ENCODE measurements at places on chromosomes 1 and 21.

- peak; percentile 19 for DNase-seq
Measured at GRCh38 chr1:14924455-14925331, 228.9 kb upstream of the TMEM51 start.

DNA sequence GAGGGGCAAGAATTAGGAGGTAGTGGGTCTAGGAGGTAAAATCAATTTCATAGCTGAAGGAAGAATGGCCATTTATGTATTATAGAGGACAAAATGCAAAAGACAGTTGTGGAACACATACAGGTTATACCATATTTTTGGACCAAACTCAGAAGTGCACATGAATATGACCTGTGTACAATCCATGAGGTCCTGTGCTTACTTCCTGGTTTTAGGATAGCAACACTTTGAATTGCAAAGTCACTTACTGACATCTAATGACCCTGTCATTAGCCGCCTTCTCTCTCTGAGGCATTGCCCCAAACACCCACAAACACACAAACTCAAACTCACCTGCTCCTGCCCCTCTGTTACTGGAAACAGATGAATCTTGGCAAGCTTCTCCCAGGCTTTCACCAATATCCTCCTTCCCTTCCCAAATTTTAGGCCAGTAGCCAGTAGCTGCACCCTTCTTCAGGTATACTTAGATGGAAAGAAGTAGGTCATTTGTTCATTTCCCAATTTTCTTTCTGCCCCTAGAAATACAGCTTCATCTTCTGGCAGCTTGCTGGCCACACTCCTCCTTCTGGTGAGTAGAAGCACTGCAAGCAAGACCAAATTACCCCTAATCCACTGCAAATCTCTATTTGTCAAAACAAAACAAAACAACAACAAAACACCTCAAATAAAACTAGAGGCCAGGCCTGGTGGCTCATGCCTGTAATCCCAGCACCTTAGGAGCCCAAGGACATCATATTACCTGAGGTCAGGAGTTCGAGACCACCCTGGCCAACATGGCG lies 13.7 kb upstream of the RPL5 start:
- no peak for DNase-seq

DNA sequence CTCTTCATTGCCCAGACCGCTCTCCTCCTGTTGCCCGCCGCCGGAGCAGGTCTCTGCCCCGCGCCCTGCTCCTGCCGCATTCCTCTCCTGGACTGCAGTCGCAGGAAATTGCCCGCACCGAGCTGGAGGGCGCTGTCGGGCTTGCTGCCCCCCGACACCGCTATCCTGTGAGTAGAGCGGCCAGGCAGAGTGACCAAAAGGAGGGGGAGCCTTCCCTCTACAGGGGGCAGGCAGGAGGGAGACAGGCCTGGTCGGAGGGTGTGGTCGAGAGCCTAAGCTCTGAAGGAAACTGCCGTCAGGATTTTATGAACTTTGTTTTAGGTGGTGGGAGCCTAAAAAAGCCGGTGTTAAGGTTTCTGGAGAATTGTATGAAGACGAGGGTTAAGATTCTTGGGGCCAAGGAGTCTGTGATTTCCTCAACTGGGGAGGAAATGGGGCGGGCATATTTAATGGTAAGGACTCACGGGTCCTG lies 517 bp downstream of the LRIG2 start:
- no peak for DNase-seq

DNA sequence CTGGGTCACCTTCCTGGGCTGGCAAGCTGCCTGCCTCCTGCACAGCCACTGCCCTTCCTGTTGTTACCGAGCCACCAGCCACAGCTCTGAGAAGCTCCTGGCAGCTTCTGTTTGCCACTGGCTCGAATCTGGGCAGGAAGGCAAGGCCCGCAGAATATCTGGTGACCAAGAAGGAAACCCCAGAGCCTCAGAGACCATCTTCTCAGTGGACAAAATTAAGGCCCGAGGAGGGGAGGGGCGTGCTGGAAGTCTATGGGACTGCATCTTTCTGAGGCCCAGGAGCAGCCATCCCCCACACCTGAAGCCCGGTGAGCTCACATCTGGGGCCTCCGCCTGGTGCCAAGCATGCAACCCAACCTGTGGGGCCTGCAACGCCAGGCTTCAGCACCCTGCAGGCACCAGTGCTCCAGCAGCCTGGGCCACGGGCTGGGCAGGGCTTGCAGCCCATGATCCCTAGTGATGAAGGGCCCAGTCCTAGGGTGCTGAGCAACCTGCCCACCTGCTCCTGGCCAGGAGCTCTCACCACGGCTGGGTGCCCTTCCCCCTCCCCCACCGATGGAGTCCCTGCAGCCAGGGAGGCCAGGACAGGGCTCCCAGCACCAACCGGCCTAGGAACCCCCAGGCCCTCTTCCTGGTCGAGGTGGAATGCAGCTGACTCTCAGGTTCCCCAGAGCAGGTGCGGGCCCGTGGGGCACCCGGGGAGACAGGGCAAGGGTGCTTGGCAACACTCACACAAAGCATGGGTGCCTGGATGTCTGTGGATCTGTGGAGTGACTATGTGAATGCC lies 879 bp downstream of the CPTP start:
- DNase-seq: no peak

- no peak for DNase-seq
Measured at GRCh38 chr1:184930645-184931044, 43.7 kb downstream of the NIBAN1 start.

DNA sequence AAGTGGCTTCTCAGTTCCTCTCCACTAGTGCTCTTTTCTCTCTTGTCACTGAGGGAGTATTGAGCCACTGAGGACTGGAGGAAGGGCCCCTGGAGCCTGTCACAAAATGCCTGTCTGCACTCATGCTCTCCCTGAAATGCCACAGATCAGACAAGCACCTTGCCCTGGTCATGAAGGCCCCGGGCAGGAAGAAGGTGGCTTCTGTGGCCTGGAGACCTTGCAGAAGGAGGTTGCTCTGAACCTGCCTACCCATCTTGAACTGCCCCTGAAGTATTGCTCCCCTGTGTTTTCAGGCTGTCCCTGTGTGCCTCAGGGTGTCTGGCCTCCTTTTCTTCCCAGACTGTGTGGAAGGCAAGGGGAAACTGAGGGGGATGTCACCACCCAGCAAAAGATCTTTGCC lies 3.1 kb downstream of the PKP1 start:
- no peak for DNase-seq

DNA sequence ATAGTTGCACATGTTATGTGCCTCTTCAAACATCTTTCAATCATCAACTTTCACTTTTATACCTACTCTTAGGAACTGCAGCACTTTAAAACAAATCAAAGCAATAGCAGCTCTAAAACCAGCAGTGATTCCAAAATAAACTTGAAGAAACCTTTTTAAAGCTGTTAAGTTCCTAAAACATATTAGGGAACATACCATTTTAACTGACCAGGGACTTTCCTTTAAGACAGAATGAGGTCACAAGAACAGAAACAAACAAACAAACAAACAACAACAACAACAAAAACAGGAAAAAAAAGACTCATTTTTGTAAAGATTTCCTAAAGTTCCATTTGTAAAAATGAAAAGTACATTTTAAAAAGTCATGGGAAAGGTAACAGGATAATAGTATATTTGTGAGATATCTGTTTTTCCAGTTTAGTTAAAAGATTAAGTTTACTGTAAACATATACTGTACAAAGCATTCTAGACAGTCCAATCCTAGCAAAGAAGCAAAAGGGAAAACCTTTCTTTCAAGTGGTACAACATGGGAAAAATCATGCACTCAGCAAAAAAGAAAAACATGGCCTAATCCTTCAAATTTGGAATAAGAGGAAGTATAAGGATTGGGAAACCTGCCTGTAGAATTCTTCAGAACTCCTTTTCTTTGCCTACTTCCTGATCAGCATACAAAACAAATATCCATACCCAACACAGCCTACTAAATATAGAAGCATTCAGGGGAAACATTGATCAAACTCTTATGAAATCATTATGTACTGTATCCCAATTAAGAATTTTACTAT lies 45.5 kb downstream of the EPS15 start:
- DNase-seq: no peak

DNA sequence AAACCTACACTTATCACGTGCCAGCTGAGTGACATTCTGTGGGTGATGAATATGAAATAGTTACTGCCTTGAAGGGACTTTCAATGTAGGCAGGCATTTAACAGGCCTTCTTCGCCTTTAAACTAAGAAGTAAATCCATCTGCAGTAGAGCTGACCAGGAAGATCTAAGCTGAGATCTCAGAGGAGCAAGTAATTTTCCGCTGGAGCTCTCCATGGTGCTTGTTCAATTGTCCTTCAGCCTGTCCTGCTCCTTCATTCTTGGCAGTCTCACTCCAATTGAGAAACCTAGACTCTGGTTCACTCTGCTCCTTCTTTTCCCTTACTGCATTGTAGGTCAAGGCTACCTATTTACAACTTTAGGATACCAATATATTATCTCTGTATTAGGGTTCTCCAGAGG lies 183.5 kb downstream of the HMCN1 start:
- DNase-seq: no peak

GRCh38 chr1:241551759-241552638 lies 19.8 kb downstream of the KMO start:
- DNase-seq: no peak

DNA sequence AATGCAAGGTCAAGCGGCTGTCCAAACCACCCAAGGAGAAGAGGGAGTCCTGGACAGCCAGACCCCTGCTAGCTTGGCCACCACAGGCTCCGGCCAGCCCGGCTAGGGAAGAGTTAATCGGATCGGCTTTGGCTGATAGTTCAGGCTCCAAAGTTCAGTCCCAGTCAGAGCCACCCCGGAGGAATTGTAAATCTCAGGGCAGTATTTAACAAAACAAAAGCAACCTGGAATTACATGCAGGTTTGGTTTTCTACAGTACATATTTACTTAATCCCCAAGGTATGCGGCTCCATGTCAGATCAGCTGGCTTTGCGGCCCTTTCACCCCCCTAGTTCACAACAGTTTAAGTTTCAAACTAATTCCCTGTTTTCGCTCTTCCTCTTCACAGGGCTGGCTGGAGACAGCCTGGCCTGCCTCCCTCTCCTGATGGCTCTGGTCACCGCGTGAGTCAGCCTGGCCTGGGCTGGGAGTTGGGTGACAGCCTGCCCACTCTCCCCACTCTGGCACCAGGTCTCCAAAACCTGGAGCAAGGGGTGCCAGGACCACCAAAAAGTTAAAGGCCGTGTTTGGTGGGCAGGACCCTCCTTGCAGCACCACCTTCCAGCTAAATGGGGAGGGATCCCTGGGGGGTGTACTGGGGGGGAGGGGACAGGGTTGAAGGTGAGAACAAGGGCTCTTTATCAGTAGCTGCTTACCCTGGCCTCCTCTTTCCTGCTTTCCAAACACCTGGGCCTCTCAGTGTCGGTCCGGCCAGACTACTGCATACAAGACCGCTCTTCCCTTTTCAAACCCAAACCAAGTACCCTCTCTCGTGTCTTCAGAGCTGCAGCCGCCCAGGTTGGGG lies 1.9 kb downstream of the DHRS3 start:
- no peak for DNase-seq

GRCh38 chr1:243433737-243434370 lies 178.0 kb downstream of the SDCCAG8 start:
- no peak for DNase-seq

- no peak for DNase-seq
Measured at GRCh38 chr1:24770881-24771280, 25.6 kb downstream of the CLIC4 start.

GRCh38 chr1:25556791-25557476 lies 13.5 kb downstream of the LDLRAP1 start:
- DNase-seq: no peak

GRCh38 chr1:204110894-204111633 lies 38.1 kb downstream of the SOX13 start:
- DNase-seq: no peak

DNA sequence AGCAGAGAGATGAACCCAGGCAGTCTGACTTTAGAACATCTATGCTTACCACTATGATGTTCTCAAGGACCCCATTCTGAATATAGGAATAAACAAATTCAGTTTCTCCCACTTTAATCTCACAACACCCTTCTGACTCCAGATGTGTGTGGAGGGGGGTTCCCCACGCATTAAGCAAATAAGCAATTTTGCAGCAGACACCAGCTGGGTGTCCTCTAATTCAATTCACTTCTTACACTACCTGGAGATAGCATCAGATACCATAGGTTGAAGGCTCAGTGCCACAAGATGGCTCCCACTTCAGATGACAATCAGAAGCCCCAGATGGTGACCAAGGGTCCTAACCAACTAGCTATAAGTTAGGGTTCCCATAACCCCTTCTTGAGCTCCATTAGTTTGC lies 30.3 kb upstream of the CEP350 start:
- DNase-seq: no peak

- no peak for DNase-seq
Measured at GRCh38 chr1:179205284-179205683, 24.2 kb downstream of the ABL2 start.

DNA sequence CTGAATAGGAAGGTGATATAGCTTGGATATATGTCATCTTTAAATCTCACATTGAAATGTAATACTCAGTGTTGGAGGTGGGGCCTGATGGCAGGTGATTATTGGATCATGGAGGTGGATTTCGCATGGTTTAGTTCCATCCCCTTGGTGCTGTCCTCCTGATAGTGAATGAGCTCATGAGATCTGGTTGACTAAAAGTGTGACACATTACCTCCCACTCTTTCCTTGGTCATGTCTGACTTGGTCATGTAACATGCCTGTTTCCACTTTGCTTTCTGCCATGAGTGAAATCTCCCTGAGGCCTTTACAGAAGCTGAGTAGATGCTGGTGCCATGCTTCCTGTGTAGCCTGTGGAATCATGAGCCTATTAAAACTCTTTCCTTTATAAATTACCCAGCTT lies 664.5 kb upstream of the NR5A2 start:
- no peak for DNase-seq

DNA sequence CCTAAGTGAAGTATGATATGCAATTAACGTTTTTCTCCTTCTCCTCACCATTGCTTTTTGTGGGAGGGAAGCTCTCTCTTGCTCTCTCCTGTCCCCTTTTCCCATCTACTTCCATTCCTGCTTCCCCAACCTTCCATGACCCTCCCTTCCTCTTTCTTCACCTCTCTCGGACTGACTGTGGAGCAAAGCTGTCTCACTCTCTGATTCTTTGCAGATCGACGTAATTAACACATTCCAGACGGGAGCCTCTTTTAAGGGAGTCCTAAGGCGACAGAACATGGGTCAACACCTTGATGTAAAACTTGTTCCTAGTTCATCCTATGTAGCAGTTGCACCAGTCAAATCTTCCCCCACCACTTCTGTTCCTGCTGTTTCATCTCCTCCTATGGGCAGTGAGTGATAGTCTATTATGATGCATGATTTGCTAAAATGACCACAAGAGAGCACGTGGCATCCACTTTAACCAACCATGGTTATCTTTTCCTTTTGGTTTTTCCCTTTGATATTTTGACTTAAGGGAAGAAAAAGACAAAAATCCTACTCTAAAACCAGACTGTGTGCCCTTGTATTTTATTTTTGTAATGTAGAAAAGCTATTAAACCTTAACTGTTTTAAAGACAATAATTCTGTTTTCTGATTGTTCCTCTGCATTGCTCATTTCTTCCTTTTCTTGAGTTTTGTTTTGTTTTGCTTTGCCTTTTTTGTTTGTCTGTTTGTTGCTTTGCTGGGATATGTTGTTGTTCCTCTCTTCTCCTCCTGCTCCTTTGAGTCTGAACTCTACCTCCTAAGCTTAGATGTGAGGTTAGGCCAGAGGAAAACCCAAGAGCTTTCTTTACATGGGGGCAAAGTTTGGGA lies 31.7 kb upstream of the LAX1 start:
- DNase-seq: no peak

Measured in C1 segment of cervical spinal cord (tissue), 14 donors.